Aorta (tissue), 5 donors: ENCODE measurements at places on chromosomes 3 and 15. TPM values are rescaled to one million over a fixed set of nuclear protein-coding genes. Genes with fewer than 3 reads are reported as not detected.

Gene ANKRD63
- total RNA-seq: not detected

Gene PPARG
- total RNA-seq: 21.0 TPM

Gene C2CD4A
- total RNA-seq: 0.19 TPM

Gene CNOT10
- 32.7 TPM for total RNA-seq

Gene RBP2
- not detected for total RNA-seq

- DNase-seq: no peak
These were observed 339.2 kb upstream of the ONECUT1 start for GRCh38 chr15:53129121-53129904.

DNA sequence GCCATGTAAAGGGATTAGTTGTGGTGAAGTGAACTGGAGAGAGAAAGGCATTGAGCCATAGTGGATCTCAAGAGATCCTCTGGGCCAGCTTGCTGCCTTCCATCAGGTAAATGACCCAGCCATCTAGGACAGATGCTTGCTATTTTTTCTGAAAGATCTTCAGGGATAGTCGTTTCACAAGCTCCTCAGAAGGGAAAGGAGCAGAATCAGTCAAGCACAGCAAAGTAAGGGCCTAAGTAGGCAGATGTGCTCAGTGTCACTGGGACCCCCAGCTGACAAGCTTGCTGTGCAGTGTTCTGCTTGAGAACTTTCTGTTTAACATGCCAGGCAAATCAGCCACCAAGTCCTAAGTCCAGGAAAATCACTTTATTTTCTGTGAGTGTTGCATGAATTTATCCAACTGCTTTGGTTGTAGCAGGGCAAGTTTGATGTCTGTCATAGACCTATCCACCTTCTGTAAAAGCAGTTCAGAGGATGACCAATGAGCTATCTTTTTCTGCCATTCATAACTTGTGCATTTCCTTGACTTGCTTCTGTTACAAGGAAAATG is 319.8 kb downstream of the IL5RA start:
- no peak for DNase-seq

GRCh38 chr3:147418808-147419701 is 9.9 kb downstream of the ZIC1 start:
- DNase-seq: peak; percentile 83

- no peak for DNase-seq
These were observed 353.9 kb upstream of the LMCD1 start for GRCh38 chr3:8147711-8148110.

- peak; percentile 59 for DNase-seq
These were observed 1.5 kb upstream of the MYNN start for GRCh38 chr3:169771497-169772304.

GRCh38 chr3:127612966-127613365 is 14.8 kb downstream of the MCM2 start:
- no peak for DNase-seq

DNA sequence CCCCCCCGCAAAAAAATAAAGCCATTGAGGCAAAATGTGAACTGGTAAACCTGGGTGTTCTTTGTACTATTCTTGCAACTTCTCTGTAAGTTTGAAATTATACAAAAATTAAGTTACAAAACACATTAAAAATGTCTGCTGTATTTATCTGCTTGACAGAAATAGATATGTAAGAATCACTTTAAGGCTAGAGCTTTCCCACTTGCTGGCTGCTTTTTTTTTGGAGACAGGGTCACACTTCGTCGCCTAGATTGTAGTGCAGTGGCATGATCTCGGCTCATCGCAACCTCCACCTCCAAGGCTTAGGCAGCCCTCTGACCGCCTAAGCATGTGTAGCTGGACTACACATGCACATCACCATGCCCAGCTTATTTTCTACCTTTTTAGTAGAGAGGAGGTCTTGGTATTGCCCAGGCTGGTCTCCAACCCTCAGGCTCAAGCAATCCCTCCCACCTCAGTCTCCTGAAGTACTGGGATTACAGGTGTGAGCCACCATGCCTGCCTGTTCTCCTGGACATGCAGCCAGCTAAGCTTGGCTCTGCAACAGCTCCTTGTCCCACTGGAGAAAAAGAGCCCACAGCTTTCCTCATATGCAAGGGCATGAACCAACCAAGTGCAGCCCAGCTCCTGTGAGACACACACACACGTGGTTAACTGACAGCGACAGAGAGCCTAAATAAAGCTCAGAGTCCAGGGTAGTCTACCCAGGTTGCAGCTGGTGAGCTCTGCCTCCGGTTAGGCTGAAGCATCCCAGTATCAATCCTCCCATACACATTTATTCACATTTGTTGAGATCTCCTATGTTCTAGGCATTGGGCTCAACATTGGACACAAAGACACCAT is 4.5 kb downstream of the RPS17 start:
- no peak for DNase-seq

- DNase-seq: no peak
These were observed 570.2 kb upstream of the ALCAM start for GRCh38 chr3:104796556-104796955.

DNA sequence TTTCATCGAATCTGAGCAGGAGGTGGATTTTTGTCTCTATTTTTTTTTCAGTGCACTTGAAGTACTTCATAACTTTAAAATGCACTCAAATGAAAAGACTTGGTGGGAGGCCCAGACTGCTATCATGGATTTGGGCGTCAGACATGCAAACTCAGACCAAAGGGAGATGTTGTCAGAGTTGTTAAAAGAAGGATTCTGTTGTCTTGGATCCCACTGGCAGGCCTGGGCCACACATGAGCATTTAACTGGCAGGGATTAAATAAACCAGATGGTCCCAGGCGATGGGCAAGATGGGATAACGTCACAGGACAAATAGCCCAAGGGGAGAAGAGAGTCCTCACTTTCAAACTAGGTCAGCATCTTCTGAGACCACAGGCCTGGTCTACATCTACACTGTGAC is 15.4 kb downstream of the RTP1 start:
- no peak for DNase-seq

- no peak for DNase-seq
These were observed 142.2 kb downstream of the EBLN2 start for GRCh38 chr3:73203633-73204032.

- peak; percentile 86 for DNase-seq
These were observed 3.2 kb downstream of the ANP32A start for GRCh38 chr15:68817304-68818065.

DNA sequence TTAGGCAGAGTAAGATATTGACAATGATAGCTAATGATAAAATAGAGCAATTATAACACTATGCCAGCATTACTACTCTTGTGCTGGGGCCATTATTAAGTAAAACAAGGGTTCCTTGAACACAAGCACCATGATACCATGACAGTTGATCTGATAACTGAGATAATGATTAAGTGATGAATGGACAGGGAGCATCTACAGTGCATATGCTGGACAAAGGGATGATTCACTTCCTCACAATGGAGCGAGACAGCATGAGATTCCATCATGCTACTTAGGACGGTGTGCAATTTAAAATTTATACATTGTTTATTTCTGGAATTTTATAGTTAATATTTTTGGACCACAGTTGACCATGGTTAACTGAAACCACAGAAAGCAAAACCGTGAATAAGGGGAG is 156.6 kb downstream of the FHIT start:
- no peak for DNase-seq

GRCh38 chr3:64253689-64254088 is 28.4 kb upstream of the PRICKLE2 start:
- DNase-seq: no peak

GRCh38 chr3:140765246-140765645 is 87.4 kb downstream of the TRIM42 start:
- no peak for DNase-seq

GRCh38 chr3:126412841-126413692 is 18.4 kb downstream of the CFAP100 start:
- no peak for DNase-seq

DNA sequence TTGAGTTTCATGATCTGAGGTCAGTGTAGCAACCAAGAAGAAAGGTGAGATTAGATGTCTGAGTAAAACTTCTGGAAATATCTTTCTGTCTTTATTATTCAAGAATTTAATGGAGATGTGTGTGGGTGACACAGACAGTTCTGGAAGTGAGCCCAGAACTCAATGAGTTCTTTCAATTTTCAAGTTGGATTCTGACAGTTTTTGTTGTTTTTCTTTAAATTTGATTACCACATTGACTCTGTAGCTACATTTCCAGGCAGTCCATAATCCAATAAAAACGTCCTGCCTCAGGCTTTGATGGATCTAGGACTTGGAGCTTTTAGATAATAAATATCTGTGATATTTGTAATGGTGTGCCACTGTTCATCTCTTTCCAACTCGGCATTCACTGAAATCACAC is 3.9 kb upstream of the PARP14 start:
- DNase-seq: no peak

DNA sequence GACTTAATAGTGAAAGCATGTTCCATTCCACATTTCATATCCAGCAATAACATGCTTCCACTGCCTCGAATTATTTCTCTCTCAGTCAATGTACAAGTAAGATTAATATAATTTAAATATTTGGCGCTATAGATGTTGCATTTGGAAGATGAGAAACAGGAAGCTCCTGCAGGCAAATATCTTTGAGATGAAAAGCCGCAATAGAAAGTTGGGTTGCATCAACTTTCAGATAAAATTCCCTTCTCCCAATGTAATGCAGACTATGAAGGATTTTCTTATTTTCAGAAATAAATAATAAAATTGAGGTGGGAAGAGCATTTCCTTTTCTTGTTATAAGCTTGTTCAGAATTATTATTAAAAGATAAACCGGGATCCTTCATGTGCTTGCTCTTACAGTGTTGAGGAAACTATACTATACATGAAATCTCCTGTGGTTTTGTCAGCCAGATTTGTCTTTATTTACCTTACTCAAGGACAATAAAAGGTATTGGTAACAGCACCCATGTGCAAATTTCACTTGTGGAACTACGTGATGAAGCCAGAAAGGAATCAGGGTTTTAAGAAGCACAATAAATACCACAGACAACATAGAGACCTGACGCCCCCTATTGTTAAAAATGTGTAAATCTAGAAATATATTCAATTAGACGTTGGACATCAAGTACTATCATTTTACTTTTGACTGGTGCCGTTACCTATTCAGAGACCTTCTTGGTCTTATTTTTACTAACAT is 307.0 kb downstream of the ARPP21 start:
- no peak for DNase-seq

DNA sequence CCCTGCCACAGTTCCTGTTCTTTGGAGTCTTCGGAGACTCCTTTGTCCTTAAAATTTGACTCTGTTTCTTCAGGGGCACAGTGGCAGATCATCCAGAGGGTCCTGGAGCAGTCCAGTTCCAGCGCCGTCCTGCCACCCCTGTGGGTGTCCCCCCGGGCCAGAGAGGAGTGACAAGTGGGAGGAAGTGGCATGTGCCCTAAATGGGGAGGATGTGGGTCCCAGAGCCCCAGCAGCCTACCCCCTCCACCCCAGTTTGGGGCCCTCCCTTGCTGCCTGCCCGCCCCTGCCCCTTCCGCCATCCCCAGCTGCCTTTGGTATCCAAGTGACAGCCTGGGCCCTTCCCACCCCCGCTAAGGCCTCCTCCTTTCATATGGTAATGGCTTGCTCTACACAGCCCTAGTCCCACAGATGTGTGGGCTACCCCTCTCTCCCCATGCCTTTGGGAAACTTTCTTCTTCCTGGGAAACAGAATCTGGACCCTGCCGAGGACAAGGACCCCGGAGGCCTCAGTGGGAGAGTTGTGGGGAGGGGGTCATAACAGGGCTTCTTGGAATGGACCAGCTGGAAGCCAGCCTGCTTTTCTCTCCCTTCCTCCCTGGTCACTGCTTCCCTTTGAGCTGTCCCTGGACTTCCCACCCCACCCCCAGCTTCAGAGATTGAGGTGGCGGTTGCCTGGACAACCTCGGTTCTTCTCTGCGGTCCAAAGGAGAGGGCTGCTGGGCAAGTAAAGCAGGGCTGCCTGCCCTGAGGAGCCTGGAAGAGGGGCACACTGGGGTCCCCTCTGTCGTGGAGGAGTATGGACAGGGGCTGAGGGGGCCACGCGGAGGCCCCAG is 43.2 kb downstream of the KLHL25 start:
- DNase-seq: no peak

GRCh38 chr3:36380221-36381031 is at the start of gene STAC:
TSS of gene STAC (plus strand) at chr3:36380504. CDS start at chr3:36380644, 140 bp downstream.
- DNase-seq: peak; percentile 58

- no peak for DNase-seq
These were observed 50.4 kb downstream of the CCR4 start for GRCh38 chr3:33001889-33002288.

DNA sequence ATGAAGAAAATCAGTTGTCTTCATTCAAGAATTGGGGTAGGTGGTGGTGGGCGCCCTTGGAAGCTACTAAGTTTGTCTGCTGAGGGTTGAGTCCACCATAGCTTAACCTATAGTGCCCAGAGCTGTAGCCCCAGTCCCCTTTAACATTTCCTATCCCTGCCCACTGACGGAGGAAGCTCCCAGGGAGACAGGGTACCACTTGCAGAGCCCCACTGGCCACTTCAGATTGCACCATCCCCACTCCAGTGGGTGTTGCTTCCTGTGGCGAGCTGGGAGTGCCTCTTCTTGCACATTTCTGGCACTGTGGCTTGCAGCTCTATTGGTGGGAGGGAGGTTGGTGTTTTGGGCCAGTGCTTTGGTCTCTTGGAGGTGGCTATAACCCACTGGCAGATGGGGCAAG is 2.7 kb downstream of the PXYLP1 start:
- no peak for DNase-seq

GRCh38 chr3:130428871-130429712 is 83.6 kb downstream of the COL6A5 start:
- DNase-seq: no peak

GRCh38 chr3:30294241-30294667 is 312.1 kb upstream of the TGFBR2 start:
- DNase-seq: no peak

GRCh38 chr3:52978109-52978754 is 67.6 kb downstream of the SFMBT1 start:
- no peak for DNase-seq
